ENCODE measurements at places on chromosomes 7 and 10.

GRCh38 chr7:39923091-39923490 is 27.0 kb upstream of the CDK13 start:
- no peak for DNase-seq

DNA sequence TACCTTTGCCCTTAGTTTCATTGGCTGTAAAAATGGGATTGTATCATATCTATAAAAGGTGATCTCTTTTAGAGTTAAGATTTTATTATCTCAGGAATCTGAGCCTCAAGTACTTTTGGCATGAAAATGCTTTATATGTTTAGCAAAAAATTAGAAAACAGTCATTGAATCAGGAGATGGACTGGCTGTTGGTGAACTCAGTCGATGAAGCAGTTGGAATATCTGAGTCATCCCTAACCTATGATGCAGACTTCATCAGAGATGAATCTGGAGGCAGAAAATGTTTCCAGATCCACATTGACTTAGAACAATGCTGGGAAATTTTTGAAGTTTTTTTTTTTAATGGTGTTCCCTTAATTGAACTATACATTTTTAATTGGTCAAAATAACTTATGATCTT is 228.5 kb downstream of the SLC25A13 start:
- no peak for DNase-seq

DNA sequence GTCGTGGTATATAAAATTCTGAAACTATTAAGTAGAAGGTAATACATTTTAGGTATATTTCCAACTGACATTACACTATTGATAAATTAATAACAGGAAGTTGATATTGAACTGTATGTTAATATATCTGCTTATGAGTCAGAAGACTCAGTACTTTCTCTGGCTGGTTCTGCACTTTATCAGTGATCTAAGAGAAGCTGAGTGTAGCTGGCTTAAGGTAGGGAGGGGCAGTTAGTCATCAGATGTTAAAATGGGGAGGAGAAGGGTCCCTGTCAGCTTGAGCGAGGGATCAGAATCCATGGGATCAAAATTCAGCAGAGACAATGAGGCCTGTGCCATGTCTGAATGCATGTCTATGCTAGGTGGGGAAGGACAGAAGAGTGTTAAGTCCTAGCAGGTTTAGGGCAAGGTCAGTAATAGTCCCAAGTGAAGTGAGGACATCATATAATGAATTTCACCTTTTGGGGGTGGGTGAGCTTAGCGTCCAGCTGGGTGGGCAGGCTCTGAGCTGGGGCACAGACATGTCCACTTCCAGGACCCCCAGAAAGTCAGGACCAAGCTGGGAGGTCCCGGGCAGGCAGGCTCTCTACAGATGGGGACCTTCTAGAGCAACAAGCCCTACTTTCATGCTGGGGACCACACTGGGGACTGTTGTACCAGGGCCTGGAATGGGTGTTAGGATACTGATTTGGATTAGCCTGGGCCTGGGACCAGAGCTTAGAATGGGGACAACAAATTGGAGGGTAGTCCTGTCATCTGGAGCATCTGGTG is 82.9 kb downstream of the WDFY4 start:
- no peak for DNase-seq

GRCh38 chr10:100004805-100005510 is 4.8 kb downstream of the DNMBP start:
- no peak for DNase-seq

- no peak for DNase-seq
These were observed 23.7 kb downstream of the XPNPEP1 start for GRCh38 chr10:109899356-109900331.

GRCh38 chr7:81327468-81328266 is 408.8 kb upstream of the SEMA3C start:
- no peak for DNase-seq

GRCh38 chr10:126072622-126073021 is 176.3 kb downstream of the FANK1 start:
- no peak for DNase-seq

DNA sequence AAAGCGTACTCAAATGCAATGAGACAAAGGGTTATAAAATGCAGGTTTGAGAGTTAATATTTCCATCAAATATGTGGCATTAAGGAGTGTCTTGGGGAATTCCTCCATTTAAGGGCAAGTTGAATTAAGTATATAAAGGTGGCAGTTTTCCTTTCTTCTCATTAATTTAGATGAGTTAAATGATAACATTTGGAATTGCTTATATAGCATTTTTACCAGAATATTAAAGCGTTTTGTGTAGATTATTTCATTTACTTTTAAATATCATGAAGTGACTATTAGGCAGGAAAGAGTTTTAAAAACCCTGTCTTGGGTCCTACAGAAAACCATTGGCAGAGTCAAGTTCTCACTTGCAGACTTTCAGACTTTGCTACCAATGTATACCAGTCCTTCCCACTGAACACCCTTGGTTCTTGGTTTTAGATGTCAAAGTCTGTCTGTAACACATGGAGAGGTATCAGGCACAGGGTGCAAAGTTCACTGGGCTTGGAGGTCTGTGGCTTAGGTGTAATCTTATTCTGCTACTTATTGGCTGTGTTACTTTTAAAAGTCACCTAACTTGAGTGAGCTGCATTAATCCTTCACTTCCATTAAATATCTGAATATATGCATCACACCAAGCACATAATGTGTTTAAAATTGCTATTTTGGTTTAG is 51.0 kb downstream of the ASB4 start:
- no peak for DNase-seq

DNA sequence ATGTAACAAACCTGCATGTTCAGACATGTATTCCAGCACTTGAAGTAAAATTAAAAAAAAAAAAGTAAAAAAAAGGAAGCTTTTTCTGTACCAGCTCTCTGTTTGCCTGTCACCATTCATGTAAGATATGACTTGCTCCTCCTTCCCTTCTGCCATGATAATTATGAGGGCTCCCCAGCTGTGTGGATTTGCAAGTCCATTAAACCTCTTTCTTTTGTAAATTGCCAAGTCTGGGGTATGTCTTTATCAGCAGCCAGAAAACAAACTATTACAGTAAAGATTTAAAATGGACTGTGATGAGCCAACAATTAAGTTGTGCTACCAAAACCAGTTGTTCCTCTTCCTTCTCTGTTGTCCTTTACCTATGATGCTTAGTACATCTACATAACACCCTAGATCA is 619.6 kb downstream of the ARL4A start:
- DNase-seq = no peak

- DNase-seq = no peak
These were observed 29.7 kb downstream of the RAMP3 start for GRCh38 chr7:45187089-45187945.

- no peak for DNase-seq
These were observed 4.2 kb upstream of the ARHGAP12 start for GRCh38 chr10:31932838-31933237.

Measured in stimulated activated CD8-positive, alpha-beta memory T cell treated with anti-CD3 and anti-CD28 coated beads, Interleukin-7, amount 100 ng/mL, for 1 hour (primary cell).